ENCODE measurements at places on chromosomes 16 and 17. TPM values are rescaled to one million over a fixed set of nuclear protein-coding genes. Genes with fewer than 3 reads are reported as not detected.

TBC1D3E gene
- not detected for total RNA-seq

PHOSPHO1 gene
- 0.22 TPM for total RNA-seq

GRCh38 chr16:51497541-51498211 is 346.6 kb upstream of the SALL1 start:
- DNase-seq, result no peak

DNA sequence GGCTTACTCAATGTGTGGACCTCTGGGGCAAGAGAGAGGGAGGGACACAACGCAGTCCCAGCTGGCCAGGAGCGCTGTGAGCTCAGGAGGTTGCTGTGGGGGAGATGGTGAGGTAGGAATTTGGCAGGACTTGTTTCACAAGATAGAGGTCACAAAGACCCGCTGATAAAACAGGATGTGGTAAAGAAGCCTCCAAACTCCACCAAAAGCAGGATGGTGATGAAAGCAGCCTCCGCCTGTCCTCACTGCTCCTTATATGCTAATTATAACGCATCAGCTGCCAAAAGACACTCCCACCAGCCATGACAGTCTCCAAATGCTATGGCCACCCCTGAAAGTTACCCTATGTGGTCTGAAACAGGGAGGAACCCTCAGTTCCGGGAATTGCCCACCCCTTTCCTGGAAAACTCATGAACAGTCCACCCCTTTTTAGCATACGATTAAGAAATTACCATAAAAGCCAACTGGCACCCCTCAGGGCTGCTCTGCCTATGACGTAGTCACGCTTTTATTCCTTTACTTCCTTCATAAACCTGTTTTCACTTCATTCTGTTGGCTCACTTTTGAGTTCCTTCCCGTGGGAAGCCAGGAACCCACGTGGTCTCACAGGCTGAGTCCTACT is 5.3 kb upstream of the EIF4A3 start:
- no peak for DNase-seq

DNA sequence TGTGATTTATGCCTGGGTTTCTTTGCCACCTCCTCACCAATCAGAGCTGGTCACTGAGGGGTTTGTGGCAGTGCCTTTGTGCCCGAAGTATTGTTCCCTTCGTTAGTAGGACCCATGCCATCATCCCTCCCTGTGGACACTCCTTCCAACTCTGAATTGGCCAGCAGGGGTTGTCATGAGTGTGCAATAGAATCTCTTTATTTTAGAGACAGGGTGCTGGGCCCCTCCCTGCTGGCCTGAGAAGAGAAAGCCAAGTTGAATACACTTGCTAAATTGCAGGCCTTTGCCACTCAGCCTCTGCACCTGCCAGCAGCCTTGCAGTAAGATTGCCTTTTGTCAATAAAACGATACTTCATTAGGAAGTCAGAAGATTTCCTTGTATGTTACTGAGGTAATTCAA is 40.7 kb upstream of the SLC12A3 start:
- DNase-seq, result no peak

DNA sequence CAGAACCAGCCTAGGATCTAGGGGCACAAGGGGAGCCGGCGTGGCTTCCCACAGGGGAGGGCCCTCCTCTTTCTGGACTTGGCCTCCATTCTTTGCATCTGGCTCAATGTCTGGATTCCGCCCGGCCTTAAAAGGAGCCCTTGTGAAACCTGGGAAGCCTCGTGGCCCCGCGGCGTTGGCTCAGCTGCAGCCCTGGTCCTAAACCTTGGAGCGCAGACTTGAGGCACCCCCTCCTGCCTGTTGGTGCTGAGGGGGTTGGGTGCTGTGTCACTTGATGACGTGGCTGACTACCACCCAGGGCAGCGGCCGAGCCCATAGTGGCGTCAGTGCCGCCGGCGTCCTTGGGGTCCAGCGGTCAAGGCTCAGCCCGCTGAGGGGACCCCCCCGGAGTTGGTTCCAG is 4.4 kb downstream of the TRAPPC2L start:
- DNase-seq, result no peak
